ENCODE measurements at places on chromosomes 4 and X.
A peak's percentile ranks its signal among the peaks of the same experiment; 100 is the strongest.

- no peak overlapping the region for H3K27ac ChIP-seq
- H3K4me3 ChIP-seq, result no peak overlapping the region
- no peaks in the 10 kb centered on the region for H3K36me3 ChIP-seq
- no peaks in the 10 kb centered on the region for H3K4me1 ChIP-seq
- no peaks in the 10 kb centered on the region for H3K27me3 ChIP-seq
Measured at GRCh38 chrX:134737061-134737460, 78.8 kb upstream of the PLAC1 start.

DNA sequence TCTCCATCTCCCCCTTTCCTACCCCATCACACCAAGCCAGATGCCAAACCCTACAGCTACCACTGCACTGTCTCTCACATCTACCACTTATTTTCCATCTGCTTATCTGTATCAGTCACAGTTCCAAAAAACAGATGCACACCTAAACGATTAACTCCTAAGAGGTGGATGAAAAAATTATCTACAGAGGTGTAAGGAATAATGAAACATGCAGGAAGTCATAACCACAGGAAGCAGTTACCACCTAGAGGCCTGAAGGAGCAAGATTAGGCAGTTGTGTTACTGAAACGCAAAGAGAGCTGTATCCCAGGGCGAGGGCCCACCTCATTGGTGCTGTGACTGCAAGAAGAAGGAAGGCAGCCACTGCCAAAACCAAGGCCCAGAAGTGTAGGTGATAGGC is 87.8 kb upstream of the FAM241A start:
- DNase-seq, result no peak
- peaks cover 11% of the 10 kb centered on the region for H3K27me3 ChIP-seq
- no peak overlapping the region for H3K4me3 ChIP-seq
- H3K27ac ChIP-seq, result no peak overlapping the region
- H3K36me3 ChIP-seq, result no peaks in the 10 kb centered on the region
- no peaks in the 10 kb centered on the region for H3K4me1 ChIP-seq

- H3K4me1 ChIP-seq, result no peaks in the 10 kb centered on the region
- H3K27me3 ChIP-seq, result no peaks in the 10 kb centered on the region
- no peak overlapping the region for H3K27ac ChIP-seq
- no peak overlapping the region for H3K4me3 ChIP-seq
Measured at GRCh38 chr4:72582853-72583252, 13.8 kb upstream of the ADAMTS3 start.

GRCh38 chr4:153788413-153789276 is at the start of gene SFRP2:
SFRP2 (minus strand) TSS chr4:153789083; CDS start chr4:153788835, 248 bp downstream.
- no peak within 1 kb of the TSS for H3K4me3 ChIP-seq
- H3K27me3 ChIP-seq, result peaks cover 35% of the 10 kb centered on the region
- H3K4me1 ChIP-seq, result peaks cover 40% of the 10 kb centered on the region
- H3K36me3 ChIP-seq, result no peaks in the 10 kb centered on the region

DNA sequence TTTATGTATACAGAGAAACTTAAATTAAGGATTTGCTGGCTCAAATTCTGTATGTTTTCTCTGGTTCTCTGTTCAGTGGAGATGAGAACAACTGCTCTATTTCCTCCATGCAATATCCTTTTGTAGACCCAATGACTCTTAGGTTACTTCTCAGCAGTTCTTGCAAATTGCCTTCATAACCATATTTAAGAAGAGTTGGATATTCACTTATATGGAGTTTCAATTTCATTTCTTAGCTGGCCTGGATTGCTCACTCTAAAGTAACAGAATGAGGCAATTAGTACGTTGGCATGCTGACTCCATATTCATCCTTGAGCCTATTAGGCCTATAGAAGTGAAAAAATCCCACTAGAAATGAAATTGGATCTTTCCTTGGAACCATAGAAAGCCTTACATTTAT is 93.6 kb downstream of the DOCK11 start:
- H3K4me1 ChIP-seq, result no peaks in the 10 kb centered on the region
- no peak overlapping the region for H3K4me3 ChIP-seq
- H3K27me3 ChIP-seq, result no peaks in the 10 kb centered on the region
- H3K36me3 ChIP-seq, result peaks cover 86% of the 10 kb centered on the region
- H3K27ac ChIP-seq, result no peak overlapping the region

GRCh38 chr4:2261853-2262144 is at the start of gene MXD4:
MXD4 (minus strand) TSS chr4:2262109; CDS start chr4:2261980, 129 bp downstream.
- DNase-seq, result no peak
- H3K27ac ChIP-seq, result peak within 1 kb of the TSS; percentile 90
- peaks cover 31% of the 10 kb centered on the region for H3K4me1 ChIP-seq
- no peak within 1 kb of the TSS for H3K4me3 ChIP-seq
- no peaks in the 10 kb centered on the region for H3K27me3 ChIP-seq

DNA sequence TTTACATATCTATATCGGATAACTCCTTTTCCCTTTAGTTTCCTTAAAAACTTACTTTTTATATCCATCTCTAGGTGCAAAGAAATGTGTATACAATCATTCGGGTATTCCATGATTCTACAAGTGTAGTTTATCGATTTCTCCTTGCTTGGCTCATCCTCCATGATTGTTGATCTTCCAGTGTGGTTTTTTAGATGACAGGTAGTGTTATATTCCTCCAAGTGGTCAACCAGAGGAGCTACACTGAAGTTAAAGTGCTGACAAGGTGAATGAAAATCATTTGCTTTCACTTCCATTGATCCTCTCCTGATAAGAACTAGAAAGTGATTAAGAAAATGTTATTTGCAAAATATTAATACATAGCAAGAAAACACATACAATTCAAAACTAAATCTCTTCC is 38.5 kb downstream of the TMEM156 start:
- H3K36me3 ChIP-seq, result peaks cover 14% of the 10 kb centered on the region
- H3K4me3 ChIP-seq, result no peak overlapping the region
- no peak for DNase-seq
- no peak overlapping the region for H3K27ac ChIP-seq
- H3K27me3 ChIP-seq, result no peaks in the 10 kb centered on the region
- H3K4me1 ChIP-seq, result no peaks in the 10 kb centered on the region

GRCh38 chr4:184534511-184535391 is 60.4 kb upstream of the IRF2 start:
- H3K27me3 ChIP-seq, result no peaks in the 10 kb centered on the region
- peak overlapping the region; percentile 98 for H3K27ac ChIP-seq
- no peaks in the 10 kb centered on the region for H3K36me3 ChIP-seq
- peak; percentile 84 for DNase-seq

GRCh38 chrX:12505127-12505526 is 286.1 kb upstream of the PRPS2 start:
- DNase-seq, result no peak
- H3K36me3 ChIP-seq, result no peaks in the 10 kb centered on the region
- no peaks in the 10 kb centered on the region for H3K4me1 ChIP-seq
- no peaks in the 10 kb centered on the region for H3K27me3 ChIP-seq

- no peaks in the 10 kb centered on the region for H3K4me1 ChIP-seq
- H3K27ac ChIP-seq, result no peak overlapping the region
- H3K36me3 ChIP-seq, result no peaks in the 10 kb centered on the region
- H3K4me3 ChIP-seq, result no peak overlapping the region
- no peaks in the 10 kb centered on the region for H3K27me3 ChIP-seq
Measured at GRCh38 chr4:111323916-111324315, 701.0 kb upstream of the PITX2 start.

GRCh38 chr4:1008840-1009541 is 2.4 kb upstream of the FGFRL1 start:
- H3K27ac ChIP-seq, result no peak overlapping the region
- H3K36me3 ChIP-seq, result no peaks in the 10 kb centered on the region
- H3K4me1 ChIP-seq, result peaks cover 31% of the 10 kb centered on the region
- H3K4me3 ChIP-seq, result peak overlapping the region; percentile 40

- H3K27me3 ChIP-seq, result no peaks in the 10 kb centered on the region
- no peak overlapping the region for H3K4me3 ChIP-seq
- no peak for DNase-seq
- no peaks in the 10 kb centered on the region for H3K36me3 ChIP-seq
Measured at GRCh38 chrX:42096265-42096920, 173.0 kb upstream of the CASK start.

GRCh38 chrX:80808881-80809411 is 731 bp downstream of the BRWD3 start:
- DNase-seq, result peak; percentile 31
- peaks cover 13% of the 10 kb centered on the region for H3K4me1 ChIP-seq
- H3K27me3 ChIP-seq, result no peaks in the 10 kb centered on the region
- H3K4me3 ChIP-seq, result peak overlapping the region; percentile 96

- no peaks in the 10 kb centered on the region for H3K36me3 ChIP-seq
- peaks cover 10% of the 10 kb centered on the region for H3K4me1 ChIP-seq
- no peak overlapping the region for H3K27ac ChIP-seq
- no peak for DNase-seq
- H3K4me3 ChIP-seq, result no peak overlapping the region
- H3K27me3 ChIP-seq, result no peaks in the 10 kb centered on the region
Measured at GRCh38 chrX:150456466-150456865, 93.3 kb downstream of the MAMLD1 start.

DNA sequence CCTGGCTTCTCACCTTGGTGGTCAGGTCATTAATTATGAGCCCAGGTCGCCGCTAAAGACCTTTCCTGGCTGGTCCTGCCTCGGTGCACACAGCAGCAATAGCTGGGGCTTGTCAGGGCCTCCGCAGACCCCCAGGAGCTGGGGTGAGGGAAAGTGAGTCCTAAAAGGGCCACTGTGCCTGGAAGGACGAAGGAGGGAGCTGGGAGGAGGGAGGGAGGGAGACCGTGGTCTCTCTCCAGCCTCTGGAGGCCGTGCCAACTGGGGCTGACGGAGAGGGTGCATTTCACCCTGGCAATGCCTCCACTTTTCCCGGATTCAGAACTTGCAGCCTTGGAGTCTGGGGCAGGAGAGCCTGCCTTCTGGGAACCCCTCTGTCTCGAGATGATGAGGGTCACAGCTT is 60.4 kb downstream of the CRLF2 start:
- no peak for DNase-seq
- no peaks in the 10 kb centered on the region for H3K4me1 ChIP-seq
- no peaks in the 10 kb centered on the region for H3K27me3 ChIP-seq
- H3K4me3 ChIP-seq, result no peak overlapping the region
- H3K36me3 ChIP-seq, result no peaks in the 10 kb centered on the region

GRCh38 chr4:66929748-66930147 is 615.6 kb downstream of the CENPC start:
- H3K27ac ChIP-seq, result no peak overlapping the region
- no peaks in the 10 kb centered on the region for H3K27me3 ChIP-seq
- H3K4me1 ChIP-seq, result no peaks in the 10 kb centered on the region
- no peaks in the 10 kb centered on the region for H3K36me3 ChIP-seq
- no peak for DNase-seq

- no peak overlapping the region for H3K27ac ChIP-seq
- H3K27me3 ChIP-seq, result peaks cover 5% of the 10 kb centered on the region
- H3K4me3 ChIP-seq, result no peak overlapping the region
Measured at GRCh38 chr4:61201561-61201960, 1.4 kb downstream of the ADGRL3 start.

DNA sequence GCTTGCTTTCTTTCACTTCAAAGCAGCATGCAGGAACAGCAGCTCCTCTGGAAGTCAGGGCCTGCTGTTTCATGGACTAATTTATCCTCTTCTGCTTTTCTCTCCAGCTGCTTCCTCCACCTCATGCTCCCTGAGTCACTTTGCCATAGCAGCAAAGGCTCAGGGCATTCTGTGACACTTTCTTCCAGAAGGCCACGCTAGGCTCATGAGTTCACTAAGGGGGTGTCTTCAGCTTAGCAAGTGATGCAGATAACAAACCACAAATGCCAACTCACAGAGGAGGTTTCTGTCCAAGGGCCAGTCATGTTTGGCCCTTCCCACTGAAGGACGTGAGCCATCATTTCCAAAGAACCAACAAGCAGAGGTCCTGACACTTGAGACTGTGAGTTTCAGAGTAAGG is 200.2 kb downstream of the ADGRA3 start:
- H3K36me3 ChIP-seq, result no peaks in the 10 kb centered on the region
- no peak for DNase-seq
- H3K4me1 ChIP-seq, result no peaks in the 10 kb centered on the region

GRCh38 chr4:143713955-143714625 is 13.6 kb upstream of the FREM3 start:
- no peaks in the 10 kb centered on the region for H3K4me1 ChIP-seq
- H3K36me3 ChIP-seq, result no peaks in the 10 kb centered on the region
- H3K4me3 ChIP-seq, result no peak overlapping the region
- no peaks in the 10 kb centered on the region for H3K27me3 ChIP-seq

DNA sequence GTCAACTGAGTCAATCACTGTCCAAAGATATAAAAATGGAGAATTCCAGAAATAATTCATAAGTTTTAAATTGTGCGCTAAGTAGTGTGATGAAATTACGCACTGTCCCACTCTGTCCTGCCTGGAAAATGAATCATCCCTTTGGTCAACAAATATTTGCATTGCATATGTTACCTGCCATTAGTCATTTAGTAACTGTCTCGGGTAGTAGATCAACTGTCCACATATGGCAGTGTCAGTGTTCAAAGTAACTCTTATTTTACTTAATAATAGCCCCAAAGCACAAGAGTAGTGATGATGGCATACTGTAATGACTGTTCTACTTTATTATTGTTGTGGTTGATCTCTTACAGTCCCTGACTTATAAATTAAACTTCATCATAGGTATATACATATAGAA is 3.4 kb downstream of the YTHDC1 start:
- peaks cover 18% of the 10 kb centered on the region for H3K36me3 ChIP-seq
- H3K27ac ChIP-seq, result peak overlapping the region; percentile 29
- H3K27me3 ChIP-seq, result no peaks in the 10 kb centered on the region
- H3K4me1 ChIP-seq, result peaks cover 66% of the 10 kb centered on the region

DNA sequence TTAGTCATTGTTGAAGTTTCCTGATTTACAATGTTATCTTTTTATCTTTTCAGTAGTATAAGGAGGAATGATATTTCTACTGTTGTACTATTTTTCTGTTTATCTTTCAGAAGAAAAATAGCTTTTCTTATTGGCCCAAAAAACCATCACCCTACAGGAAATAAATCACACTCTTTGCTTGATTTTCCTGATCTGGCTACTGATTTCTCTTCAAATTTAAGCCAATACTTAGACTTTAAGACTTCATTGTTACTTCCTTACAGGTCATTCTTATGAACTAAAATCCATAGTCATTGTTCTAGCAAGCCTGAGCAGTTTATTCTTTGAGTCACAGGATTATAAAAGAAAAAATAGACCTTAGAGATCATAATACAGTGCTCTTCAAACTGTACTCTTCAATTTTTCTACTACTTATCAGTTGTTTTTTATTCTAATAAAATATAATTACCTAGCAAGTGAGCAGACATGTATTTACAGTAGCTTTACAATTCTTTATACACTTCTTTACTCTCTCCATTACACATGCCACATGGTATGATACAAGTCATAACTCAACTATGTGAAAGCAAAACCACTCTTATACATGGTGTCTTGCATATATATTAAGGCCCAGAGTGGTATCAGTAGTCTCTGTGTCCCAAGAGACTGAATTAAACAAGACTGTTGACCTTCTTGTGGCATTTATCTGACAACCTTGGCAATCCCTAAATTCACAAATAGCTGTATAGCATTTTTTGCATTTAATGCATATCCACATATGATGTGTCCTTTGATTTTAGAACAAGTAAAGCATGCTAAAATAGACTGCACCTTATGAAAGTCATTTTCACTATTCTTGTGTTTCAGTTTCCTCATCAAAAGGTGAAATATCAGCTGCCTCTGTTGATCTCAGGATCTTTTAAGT is 47.9 kb downstream of the TET2 start:
- H3K4me3 ChIP-seq, result no peak overlapping the region
- no peaks in the 10 kb centered on the region for H3K36me3 ChIP-seq
- peak; percentile 18 for DNase-seq
- peaks cover 9% of the 10 kb centered on the region for H3K4me1 ChIP-seq
- no peaks in the 10 kb centered on the region for H3K27me3 ChIP-seq
- no peak overlapping the region for H3K27ac ChIP-seq
